ENCODE measurements at places on chromosomes 6 and 20.

DNA sequence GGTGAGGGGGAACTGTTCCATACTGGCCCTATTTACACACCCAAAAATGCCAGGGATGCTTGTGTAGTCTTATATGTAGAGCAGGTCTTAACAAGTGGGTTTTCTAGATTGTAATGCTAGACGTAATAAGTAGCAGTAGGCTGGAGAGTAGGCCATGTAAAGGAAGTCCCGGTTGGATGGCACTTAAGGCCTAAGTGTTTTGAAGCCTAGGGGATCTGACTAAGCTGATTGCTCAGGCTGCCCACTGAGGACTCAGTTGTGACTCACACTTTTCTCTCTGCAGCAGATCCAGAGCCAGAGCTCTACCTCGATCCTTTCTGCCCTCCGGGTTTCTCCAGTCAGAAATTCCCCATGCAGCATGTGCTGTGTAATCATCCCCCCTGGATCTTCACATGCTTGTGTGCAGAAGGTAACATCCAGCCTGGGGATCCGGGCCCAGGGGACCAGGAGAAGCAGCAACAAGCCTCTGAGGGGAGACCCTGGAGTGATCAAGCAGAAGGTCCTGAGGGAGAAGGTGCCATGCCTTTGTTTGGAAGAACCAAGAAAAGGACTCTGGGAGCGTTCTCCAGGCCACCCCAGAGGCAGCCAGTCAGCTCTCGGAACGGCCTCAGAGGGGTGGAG lies 26.6 kb downstream of the ZNF133 start:
- no peak for DNase-seq

DNA sequence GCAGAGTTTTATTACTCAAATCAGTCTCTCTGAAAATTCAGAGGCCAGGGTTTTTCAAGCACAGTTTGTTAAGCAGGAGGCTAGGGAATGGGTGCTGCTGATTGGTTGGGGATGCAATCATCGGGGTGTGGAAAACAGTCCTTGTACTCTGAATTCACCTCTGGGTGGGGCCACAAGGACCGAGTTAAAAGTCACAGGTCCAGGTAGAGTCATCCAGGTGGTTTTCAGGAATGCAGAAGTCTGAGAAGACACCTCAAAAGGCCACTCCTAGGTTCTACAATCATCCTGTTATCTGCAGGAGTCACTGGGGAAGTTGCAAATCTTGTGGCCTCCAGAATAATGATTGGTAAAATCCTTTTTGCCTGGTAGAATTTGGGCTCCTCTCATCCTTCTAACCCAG lies 371.2 kb upstream of the SULF2 start:
- no peak for DNase-seq

DNA sequence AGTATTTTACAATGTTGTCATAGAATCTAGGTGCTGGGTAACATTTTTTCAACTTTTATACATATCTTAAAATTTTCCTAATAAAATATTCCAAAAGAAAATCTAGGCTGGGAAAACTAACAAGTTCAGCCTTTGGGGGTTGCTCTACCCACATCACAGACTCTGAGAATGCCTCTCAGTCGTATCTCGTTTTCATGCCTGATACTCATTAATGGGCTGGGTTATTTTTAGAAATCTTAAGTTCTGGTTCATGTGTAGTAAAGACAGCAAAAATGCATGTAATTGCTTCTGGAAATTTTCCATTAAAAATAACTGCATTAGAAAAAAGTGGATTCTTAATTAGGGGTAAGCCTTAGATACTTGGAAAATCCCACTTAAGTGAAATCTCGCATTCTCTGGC lies 149.3 kb downstream of the SLC24A3 start:
- DNase-seq = no peak

DNA sequence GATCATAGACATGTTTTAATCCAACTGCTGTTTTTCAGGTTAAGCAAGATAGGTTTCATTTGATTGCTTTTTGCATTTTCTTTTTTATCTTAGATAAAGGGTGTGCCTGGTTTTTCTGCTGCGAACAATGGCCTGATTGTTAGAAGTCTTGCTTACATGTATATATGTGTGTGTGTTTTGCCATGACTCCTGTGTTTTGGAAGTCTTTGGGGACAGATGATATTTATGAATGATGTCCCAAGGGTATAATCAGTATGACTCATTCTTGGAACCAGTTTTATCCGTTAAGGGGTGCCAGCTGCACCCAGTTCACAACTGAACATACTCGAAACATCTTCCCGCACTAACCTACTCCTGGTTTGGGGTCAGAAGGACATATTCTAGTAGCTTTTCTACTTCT lies 230.1 kb upstream of the SUPT3H start:
- no peak for DNase-seq

DNA sequence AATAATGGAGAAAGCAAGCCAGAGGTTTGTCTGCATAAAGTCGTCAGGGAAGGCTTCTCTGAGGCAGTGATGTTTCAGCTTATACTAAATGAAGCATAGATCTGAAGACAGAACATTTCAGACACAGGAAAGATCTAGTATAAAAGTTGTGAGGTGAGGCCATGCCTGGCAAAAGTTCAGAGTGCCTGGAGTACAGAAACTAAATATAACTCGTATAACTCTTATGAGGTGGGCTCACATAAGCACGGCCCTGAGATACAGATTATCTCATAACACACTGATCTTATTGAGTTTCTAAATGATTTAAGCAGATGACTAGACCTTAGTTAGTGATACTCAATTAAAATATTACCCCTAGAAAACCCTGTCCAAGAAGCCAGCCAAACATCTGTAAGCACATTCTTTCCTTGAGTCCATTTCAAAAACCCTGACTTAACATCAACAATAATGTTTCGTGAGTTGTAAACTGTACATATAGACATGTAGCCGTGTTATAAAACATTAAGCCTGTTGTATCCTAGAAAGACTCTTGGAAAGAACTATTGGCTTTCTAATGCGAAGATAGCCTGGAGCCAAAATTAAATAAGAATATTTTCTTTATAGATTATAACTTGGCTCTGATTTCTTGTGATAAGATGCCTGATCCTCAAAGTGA lies 667.6 kb downstream of the TENT5A start:
- DNase-seq = no peak

GRCh38 chr6:131951576-131952230 lies 531 bp upstream of the CCN2 start:
- no peak for DNase-seq

GRCh38 chr6:130412556-130413290 lies 46.9 kb downstream of the TMEM200A start:
- DNase-seq = no peak
